ENCODE measurements at places on chromosomes 5 and 9.

DNA sequence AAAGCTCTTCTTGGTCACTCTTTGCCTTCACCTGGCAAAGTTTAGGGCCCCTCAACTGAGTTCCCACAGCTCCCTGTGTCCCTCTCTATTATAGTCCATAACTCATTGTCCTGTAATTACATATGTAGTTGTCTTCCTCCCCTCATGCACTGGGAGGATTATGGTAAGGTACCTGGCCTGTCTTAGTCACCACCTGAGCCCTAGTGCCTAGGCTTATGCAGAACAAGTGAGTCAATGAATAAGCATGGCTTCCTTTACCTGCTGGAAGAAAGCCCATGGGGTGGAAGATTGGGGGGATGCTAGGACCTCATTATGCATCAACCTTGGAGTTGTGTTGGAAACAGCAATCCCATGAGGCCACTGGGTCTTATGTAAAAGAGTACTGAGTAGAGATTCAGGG, 187.7 kb upstream of the TRIM32 start:
- DNase-seq = no peak

GRCh38 chr5:95808686-95809413, 13.7 kb downstream of the GLRX start:
- DNase-seq = peak; percentile 86

- no peak for DNase-seq
Observed at GRCh38 chr5:125109816-125110215, 363.4 kb upstream of the ZNF608 start.

DNA sequence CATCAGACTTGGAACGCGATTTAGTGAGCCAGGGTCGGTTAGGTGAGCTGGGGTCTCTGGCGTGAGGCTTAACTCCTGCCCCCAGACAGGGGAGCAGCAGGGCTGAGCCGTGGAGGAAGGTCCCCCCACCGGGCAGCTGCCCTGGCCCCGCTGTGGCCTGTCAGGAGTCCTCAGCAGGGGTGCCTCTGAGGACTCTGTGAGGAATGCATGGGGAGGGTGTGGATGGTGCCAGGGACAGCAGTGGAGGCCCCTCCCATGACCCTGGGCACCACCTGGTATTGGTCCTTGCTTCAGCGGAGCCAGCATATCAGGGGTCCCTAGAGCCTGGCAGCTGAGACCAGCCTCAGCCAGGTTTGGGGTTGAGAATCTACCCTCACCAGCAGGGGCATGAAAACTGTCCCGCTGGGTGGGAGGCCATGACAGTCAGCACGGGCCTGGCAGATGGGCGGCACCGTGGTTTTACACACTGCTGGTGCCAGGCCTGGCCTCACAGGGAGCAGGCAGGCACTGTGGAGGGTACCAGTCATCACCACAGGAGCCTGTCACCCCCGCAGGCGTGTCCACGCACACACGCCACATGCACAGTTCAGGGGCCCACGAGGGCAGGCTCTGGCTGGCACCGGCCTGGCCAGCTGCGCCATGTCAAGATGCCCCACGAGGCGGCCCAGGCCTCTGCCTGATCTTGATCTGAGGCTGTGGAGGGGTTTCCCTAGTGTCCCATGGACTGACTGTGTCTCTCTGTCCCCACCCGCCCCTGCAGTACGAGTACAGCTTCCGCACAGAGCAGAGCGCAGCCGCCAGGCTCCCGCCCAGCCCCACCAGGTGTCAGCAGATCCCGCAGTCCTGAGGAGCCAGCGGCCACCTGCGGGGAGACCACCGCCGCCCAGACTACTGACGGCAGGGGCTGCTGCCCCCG, 111.1 kb upstream of the LMX1B start:
- no peak for DNase-seq

DNA sequence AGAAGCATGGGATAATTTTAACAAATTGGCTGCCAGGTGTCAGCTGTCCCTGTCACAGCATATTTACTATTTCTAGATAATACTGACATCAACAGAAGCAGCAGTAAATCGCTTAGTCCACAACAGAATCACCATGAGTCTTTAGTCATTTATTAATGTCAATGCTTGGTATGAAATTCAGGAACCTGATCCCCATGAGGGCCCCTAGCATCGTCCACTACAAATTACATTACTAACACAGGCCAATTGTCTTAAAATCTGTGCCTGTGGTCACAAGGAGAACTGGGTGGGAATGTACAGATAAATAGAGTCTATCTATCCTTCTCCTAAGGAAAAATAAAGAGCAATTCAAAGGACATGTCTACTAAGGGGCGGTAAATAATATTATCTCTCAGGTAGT, 76.1 kb downstream of the TSSK1B start:
- no peak for DNase-seq

Measured in EH (cell line).